HT1080 (cell line): ENCODE measurements at places on chromosomes 4 and X.

DNA sequence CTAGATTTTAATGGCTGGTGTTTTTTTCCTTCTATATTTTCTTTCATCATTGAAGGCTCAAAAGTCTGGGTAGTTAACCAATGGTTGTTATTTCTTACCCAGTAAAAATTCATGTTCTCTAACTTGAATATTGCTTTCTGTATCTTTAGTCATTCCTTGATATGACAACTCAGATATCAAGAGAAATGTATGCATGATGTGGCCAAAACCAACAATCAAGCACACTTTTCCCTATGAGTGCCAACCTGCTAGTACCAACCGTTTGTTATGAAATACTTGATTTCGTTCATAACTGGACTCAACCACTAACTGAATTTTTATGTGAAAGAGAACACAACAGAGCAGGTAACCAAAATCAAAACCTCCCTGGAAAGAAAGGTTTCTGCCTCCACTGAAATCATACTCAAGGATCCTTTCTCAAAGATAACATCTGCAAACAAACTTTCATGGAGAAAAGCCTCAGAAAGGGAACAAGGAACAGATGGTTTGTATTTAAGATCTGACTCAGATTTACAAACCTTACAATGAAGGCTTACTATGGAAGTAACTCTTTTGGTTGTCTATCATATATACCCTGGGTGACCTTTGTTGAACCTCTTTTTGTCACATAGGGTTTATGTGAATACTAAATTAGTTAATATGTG lies 8.3 kb upstream of the VEGFC start:
- DNase-seq: no peak

DNA sequence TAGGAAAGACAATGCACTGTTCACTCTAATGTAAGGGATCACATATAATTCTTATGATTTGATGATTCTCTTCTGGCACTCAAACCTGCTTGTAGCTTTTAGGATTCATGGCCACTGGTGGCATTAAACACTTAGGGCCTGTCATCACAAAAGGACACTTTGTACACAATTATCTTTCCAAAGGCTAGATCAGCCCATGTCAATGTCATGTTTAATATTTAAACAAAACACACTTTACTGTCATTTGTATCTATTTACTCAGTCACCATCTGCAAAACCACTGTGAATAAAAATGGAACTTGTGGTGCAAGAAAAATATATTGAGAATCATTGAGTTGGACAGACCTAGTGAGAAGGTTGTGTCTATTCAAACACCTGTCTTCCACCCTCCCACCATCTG lies 83.6 kb upstream of the TTC29 start:
- no peak for DNase-seq

DNA sequence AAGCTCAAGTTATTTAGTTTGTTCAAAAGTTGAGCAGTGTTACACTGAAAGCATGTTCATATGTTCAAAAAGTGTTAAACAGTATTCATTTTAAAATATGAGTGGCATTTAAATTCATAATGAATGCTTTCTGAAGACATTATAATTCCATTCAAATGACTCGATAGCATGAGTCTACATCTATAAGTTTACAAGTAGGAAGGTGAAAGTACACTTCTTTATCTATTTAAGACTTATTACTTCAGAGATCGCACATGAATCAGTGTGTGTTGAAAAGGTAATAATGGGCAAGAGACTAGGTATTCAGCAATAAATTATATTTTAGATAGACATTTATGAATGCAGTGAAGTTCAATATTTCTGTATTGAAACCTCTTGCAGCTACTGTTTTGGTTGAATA lies 456.1 kb downstream of the GRXCR1 start:
- no peak for DNase-seq

DNA sequence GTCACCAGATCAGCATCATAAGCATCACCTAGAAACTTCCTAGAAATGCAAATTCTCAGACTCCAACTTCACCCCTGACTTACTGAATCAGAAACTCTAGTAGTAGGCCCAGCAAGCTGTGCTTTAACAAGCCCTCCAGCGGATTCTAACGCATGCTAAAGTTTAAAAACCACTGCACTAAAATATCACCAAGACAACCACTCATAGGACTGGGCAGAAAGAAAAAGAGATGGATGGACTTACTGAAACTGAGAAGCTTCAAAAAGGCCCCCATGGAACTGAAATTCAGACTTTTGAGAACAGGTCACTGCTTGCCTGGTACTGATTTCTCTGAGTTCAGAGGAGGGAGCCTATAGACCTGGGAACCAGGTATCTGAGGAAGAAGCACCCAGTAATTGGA lies 40.1 kb downstream of the FAM241A start:
- no peak for DNase-seq

DNA sequence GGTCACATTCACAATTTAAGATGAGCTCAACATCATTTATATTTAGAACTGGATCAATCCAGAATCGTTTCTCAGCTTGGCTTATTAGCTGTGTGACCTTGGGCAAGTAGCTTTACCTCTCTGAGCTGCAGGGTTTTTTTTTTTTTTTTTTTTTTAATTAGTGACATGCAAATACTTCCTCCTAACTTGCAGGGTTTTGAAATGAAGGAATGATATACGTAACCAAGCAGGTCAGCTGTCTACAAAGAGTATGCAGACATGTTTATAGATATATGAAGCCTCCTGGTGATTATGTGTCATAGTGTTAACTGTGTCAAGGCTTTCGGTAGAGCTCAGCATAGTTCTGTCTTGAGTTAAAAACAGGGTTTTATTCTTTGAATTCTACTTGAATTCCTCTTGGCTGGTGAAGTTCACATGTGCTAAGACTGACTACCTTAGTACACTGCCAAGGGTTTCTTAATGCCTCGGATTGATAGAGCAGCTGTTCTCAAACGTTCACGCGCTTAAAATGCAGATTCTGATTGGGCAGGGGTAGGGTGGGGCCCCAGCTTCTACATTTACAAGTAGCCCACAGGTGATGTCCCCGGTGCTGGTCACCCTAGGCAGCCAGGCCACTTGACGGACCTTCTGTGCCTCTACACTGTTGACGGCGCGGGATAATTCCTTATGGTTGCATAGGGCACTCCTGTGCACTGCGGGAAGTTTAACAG lies 654 bp upstream of the STS start:
- DNase-seq: no peak

- no peak for DNase-seq
Measured at GRCh38 chr4:119526786-119527550, 101.6 kb downstream of the PDE5A start.

- DNase-seq: no peak
Measured at GRCh38 chrX:82081027-82081426, 879.1 kb downstream of the SH3BGRL start.

DNA sequence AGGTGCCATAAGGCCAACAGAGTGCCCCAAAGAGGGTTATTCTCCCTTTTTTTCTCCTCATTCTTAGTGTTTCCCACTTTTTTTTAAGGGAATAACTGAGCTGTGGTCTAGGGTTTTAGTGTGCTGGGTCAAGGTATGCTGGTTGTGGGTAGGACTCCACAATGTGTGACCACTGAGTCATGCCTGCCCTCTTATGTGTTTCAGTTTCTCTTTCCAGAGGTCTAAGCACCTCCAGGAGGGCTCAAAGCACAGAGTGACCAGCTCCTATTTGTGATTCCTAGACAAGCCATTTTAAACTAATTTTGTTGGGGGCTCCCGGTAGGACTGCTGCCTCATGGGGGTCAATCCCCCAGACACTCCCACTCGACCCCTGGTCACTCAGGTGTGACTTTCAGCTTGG lies 80.5 kb upstream of the GC start:
- DNase-seq: peak; percentile 5

DNA sequence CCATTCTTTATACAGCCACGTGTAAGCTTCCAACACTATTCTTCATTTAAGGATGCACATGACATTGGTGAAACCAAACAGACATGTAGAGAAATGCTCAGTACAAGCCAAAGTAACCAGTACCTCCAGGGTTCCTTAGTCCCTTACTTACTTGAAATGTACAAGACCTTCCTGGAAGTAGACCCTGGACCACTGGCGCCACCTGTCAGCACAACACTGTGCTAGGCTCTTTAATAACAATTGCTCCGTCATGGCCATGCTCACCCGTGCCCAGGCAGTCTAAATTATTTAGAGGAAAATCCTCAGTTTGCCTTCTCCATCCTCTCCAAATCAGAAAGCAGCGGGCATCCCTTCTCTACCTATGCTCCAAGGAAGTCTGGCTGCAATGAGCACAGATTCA lies 52.7 kb downstream of the ADGRA3 start:
- no peak for DNase-seq

GRCh38 chrX:105696870-105697269 lies 125.5 kb upstream of the NRK start:
- DNase-seq: no peak

GRCh38 chr4:24319387-24319786 lies 265.0 kb downstream of the DHX15 start:
- no peak for DNase-seq

DNA sequence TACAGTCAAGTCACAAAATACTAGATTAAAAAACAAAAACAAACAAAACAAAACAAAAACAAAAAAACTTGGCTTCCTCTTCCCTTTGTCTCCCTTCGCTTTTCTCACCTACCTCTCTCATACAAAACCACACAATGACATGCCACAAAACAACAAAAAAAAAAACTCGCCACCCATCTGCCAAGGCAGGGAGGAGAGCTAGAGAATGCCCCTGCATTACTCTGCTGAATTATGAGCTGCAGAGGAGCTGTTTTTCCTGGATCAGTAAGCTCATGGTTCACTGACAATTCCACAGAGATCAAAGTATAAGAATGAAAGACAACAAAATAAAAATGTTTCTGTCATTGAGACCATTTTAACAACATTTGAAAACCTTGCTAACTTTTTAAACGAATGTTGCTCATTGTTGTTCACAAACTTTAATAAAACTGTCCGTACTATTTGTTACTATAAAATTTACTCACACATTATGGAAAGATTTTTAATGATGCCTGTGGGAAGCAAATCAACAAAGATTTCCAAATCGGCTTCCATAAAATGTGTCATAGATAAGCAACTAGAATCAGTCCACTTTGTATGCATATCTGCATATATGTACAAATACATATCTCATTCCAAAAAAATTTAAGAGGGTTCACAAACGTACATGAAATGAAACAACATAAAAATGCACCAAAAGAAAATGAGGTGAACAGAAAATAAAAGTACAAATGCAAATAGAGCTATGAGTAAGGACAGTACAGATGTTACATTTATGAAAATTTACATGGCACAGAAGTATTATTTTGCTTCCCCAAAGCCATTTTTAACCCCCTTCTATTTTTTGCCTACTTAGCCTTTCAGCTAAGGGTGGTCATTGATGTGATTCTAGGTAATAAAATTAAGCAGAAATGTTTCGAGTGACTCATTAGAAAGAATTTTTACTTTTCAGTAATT lies 252.4 kb upstream of the FAT4 start:
- no peak for DNase-seq

DNA sequence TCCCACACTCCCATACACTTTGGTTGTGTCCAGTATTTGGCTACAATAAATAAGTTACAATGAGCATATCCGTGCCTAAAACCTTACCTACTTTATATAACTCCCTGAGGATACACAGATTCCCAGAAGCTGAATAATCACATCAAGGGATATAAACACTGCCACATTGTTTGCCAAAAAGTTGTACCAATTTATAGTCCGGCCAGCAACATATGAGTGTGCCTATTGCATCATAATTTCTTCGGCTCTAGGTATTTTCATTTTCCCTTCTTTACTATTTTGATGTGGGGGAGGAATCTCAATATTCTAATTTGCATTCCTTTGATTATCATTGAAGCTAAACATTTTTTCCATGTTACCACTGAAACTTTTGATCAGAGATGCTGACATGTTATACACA lies 146.4 kb downstream of the PCDH19 start:
- DNase-seq: no peak

GRCh38 chrX:28189011-28189410 lies 207.8 kb upstream of the DCAF8L1 start:
- peak; percentile 58 for DNase-seq

DNA sequence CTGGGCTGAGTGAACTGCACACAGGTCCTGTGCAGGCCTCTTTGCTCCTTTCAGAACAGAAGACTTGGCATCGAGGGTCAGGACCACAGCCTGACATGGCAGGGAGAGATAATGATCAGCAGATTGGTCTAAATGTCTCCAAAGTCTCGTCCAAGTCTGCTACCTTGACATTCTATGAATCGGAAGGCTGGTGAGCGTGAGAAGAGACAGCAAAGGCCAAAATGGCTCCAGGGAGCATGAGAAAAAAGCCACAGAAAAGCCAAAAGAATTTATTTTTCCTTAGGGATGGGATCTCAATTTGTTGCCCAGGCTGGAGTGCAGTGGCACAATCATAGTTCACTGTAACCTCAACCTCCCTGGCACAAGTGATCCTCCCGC lies 32.3 kb upstream of the IQSEC2 start:
- DNase-seq: no peak

DNA sequence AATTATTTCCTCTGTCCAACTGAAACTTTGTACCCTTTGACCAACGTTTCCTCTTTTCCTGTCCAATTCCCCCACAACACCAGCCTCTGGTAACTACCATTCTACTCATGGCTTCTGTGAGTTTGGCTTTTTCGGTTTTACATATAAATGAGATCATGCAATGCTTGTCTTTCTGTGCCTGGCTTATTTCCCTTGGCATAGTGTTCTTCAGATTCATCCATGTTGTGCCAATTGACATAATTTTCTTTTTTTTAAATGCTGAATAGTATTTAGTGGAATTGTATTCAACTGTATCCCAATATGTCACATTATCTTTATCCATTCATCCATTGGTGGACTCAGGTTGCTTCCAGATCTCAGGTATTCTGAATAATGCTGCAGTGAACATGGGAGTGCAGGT lies 222.5 kb upstream of the GALNTL6 start:
- DNase-seq: no peak

DNA sequence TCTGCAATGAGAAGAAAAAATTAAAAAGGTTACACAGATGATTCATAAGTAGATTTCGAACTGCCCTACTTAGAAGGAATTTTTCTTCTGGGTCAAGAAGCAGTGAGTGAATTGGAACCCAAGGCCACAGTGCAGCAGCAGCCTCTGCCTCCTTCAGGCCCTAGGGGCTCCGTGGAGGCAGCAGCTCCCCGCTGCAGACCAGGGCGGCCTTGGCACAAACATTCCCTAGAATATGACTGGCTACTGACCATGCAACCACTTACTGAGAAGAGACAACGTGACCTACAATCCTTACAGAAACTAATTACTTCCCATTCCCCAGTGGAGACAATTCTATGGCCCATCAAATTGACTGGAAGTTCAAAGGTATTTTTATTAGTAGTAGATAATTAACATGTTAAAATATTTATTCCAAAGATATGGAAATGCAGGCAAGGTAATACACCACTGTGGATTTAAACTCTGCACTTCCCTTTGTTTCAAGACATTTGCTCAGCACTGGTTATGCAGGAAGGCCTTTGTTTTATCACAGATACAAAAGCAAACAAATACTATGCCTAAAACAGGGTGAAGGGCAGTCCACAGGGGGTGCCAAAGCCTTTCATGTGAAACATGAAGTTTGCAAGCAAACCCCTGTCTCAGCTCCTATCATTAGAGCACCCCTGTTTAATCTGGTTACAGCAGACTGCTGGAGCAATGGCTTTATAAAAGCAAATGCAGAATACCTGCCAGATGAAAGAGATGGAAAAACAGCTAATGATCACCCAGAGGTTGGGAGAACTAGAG lies 59.2 kb downstream of the PCDH19 start:
- no peak for DNase-seq
